ENCODE measurements at places on chromosomes 11 and 22.

DNA sequence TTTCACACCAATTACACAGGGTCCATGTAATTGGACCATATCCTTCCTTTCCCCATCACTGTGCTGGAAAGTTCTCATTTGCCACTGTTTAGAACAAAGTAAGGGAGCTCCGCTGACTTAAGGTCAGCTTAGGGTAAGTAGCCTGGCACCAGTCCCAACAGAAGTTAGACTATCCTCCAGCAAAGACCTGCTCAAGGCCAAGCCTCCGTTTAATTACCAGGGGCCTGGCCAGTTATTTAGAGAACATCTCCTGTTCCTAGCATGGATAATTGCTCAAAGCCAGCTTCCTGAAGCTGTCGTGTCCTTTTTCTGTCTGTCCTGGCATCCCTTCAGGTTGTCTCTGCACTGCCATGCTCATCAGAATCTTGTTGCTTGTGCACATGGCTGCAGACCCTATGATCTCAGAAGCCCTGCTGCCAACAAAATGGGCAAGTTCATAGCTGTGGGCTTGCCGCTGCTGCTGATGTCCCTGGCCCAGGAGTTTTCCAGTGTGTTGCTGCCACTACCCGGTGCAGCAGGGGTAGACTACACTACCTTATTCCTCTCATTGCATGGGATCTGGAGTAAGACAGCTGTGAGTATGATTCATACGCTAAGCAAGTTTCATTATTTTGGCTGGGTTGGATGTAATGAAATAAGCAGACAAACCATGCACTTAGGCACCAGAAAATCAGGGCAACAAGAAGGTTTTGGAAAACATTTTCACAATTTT lies 8.1 kb downstream of the OR8A1 start:
- DNase-seq: no peak

DNA sequence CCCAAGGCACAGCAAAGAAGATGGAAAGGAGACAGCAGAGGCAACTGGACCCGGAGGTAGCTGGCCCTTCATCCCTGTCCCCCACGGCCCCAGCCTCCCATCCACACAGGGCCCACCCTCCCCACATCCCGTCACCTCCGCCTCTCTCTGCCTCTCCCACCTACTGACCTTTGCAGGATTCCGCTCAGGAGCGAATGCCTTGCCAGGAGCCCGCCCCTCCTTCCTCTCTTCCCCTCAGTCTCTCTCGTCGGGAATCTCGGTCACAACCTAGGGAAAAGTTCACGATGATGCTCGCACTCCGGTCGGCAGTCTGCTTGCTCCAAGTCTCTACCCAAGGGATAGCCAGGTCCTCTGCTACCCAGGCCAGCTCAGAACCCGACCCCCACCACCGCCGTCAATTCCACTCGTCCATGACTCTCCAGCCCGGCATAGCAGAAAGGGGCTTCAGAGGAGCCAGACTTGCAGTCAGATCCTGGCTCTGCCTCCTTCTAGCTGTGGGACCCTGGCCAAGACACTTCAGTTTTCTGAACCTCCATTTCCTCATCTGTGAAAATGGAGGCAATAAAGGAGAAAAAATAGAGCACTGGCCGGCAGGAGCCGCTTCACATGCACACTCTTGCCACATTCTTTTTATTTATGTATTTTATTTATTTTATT lies 10.2 kb downstream of the AHNAK start:
- DNase-seq: no peak

DNA sequence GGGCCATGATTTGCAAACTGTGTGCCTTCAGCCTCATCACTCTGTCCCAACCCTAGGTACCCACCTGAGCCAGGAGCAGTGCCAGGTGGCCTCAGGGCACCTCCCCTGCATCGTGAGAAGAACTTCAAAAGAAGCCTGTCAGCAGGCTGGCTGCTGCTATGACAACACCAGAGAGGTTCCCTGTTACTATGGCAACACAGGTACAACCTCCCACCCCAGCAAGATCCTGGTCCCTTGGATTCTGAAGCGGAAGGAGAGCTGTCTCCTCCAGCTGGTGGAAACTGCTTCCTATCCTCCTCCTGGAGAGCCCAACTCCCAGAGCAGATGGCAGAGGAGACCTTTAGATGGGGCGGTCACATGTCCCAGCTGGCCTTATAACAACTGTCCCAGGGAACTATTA lies 2.9 kb downstream of the ZP1 start:
- no peak for DNase-seq

DNA sequence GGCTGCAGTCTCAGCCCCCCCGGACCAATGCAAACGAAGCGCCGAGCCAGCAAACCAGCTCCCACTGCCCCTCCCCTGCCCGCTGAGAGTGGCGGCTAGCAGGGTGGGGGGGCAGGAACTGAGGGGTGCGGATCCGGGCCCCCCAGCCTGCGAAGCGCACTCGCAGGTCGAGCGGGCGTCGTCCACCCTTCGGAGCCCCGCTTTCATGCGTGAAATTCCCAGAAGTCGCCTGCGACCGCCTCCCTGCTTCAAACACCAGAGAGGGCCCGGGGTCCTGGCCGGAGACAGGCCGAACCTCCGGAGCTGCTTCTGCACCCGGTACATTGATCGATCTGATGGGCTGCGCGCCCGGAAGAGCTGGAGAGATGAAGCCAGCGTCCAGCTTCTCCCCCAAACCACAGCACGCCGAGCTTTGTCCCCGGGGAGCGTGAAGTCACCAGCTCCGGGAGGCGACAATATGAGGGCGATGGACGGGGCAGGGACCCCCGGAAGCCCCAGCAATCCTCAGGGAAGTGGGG lies 646 bp upstream of the PATZ1 start:
- DNase-seq: peak; percentile 14

- no peak for DNase-seq
These were observed 842.7 kb upstream of the CCDC90B start for GRCh38 chr11:84128840-84129239.

- DNase-seq: no peak
These were observed 55.5 kb downstream of the FAM76B start for GRCh38 chr11:95734009-95734572.

GRCh38 chr11:12372111-12372510 lies 5.3 kb upstream of the PARVA start:
- DNase-seq: no peak

DNA sequence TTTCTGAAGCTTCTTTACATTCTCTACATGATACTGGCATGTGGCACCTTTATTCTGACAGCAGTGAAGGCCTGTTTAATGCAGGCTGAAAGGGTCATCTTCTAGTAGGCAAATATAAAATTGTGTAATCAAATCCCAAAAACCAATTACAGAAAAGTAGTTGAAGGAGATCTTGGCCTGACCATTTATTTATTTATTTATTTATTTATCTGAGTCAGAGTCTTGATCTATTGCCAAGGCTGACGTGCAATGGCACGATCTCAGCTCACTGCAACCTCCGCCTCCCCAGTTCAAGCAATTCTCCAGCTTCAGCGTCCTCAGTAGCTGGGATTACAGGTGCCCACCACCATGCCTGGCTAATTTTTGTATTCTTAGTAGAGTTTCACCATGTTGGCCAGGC lies 22.7 kb upstream of the CECR2 start:
- DNase-seq: no peak

DNA sequence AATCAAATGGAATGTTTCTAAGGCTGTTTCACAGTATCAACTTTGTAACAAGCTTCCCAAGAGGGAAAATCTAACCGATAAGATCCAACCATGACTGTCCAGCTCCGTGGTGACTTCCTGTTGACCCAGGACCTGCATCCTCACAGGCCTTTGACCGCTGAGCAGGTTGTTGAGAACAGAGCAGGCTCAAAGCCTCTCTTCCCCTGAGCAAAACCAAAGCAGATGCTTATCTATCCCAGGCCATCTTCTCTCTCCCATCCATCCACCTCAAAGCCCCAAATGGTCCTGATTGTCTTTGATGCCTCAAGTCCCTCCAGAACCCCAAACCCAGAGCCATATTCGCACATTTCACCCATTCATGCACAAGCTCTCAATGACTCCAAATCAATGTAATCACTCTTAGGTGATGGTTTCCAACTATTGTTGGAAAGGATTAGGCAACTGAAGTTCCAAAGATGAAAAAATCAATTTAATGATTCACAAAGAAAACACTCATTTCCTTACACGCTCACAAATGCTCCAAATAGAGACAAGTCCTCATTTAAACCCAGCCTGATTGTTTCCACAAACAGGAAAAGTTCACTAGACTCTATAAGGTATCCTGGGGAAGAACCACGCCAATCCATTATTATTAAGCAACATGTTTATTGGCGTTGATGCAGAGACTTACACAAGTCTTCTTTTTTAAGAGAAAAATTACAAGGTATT lies 48.7 kb downstream of the C11orf58 start:
- DNase-seq: no peak

All from activated CD4-positive, alpha-beta T cell treated with anti-CD3 and anti-CD28 coated beads, Interleukin-2, amount 50 U/mL, for 1 hour (primary cell).